ENCODE measurements at places on chromosomes 13 and 19. TPM values are rescaled to one million over a fixed set of nuclear protein-coding genes. Genes with fewer than 3 reads are reported as not detected.
A peak's percentile ranks its signal among the peaks of the same experiment; 100 is the strongest.

Gene PSG7
- not detected for total RNA-seq

Gene SOX1
- total RNA-seq: not detected

Gene ZNF442
- 0.36 TPM for total RNA-seq

Gene RDH8
- not detected for total RNA-seq

DNA sequence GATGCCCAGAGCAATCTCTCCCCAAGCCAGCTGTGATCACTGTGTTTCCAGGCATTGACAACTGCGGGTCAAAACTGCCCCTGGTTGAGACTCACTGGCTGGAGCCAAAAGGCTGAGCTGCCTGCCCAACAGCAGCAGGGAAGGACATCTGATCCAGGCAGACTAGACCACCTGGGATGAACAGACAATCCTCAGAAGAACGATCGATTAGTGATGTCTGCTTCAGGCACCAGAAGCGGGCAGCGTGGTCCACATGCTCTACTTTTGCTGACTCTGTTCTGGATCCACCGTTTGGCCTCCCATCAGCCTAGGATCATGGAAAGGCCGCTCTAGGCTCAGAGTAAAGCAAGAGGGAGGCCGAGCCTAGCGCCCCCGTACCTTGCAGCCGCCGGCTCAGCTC lies 9.9 kb upstream of the GP6 start:
- DNase-seq: no peak

GRCh38 chr13:39789451-39789850 lies 134.0 kb downstream of the COG6 start:
- DNase-seq: no peak

- no peak for DNase-seq
These were observed 70.8 kb downstream of the SHISA2 start for GRCh38 chr13:25981060-25981459.

DNA sequence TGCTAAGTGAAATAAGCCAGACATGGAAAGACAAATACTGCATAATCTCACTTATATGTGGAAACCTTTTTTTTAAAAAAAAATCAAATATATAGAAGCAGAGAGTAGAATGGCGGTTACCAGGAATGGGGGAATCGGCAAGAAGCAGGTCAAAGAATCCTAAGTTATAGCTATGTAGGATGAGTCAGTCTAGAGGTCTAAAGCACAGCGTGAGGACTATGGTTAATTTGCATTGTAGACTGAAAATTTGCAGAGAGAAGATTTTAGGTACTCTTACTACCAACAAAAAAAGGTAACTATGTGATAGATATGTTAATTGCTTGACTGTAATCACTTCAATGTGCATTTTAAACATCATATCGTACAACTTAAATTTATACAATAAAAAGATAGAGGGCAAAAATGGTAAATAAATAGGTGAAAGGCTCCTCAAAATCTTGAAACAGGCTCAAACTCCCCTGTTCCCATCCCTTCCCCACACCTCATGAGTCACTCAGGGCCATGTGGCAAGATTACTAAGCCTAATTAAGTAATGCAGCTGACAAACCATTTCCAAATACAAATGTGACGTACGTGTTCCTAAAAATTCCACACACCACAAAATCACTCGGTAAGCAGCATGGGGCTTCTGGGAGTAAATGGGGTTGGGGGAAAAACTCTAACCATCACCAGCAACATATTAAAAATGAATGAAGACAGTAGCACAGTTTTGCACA lies 159.0 kb downstream of the USP12 start:
- DNase-seq: peak; percentile 50

DNA sequence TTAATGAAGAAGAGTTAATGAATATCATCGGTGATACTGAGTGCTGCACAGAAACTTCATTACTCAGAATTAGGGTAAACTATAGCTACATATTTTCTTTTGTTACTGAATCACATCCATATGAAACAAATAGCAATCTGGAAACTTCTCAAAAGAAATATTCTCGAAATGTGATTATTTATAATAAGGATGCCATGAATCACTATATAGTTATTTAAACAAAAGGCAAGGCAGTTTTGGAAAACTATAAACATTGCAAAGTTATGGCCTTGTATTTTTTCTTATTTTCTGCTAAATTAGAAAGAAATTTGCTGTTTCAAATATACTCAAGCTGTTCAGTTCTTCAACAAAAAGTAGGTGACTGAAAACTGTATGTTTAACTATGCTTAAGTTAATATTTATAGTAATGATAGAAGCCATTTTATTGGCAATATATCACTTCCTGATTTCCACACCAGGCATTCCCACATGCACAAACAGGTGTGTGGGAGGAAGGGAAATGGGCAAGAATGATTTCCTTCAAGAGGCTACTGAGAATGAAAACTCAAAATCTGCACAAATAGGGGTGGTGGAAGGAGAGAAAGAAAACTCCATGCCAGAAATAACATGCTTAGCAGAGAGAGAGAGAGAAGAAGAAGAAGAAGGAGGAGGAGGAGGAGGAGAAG lies 74.5 kb upstream of the FRY start:
- DNase-seq: no peak

DNA sequence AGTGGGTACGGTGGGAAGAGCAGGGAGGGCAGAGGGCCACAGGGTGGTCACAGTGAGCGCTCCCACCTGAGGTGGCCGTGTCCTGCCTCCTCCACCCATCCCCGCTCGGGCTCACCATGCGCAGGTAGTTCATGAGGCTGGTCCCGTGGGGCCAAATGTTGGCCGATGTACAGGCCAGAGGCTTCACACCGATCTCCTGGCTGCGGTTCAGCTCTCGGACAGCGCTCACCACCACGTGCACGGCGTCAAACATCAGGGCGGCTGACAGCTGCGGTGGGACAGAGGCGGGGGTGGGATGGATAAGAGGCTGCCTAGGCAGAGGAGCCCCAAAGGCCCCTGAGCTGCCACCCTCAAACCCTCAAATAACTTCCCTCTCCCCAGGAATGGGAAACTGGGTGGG lies 15.8 kb downstream of the GRIK5 start:
- no peak for DNase-seq

DNA sequence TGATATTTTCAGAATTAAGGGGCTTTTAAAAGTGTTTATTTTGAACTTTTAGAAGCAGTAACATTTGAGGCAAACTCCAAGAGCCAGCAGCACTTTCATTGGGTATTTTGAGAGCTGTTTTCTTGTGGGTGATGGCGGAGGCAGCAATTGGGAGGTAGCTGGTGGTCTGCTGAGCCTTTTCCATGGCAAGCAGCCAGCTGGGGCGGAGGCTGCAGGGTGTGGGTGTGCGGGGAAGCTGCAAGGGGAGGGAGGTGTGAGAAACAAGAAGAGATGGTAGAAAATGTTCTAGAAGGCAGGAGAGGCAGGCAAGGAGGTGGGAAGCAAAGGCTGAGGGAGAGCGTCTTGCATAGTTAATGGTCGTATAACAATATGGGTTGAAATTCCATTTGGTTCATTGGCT lies 223.4 kb upstream of the HTR2A start:
- no peak for DNase-seq
